NCI-H460 (cell line): ENCODE measurements at places on chromosomes 3 and 15.
A peak's percentile ranks its signal among the peaks of the same experiment; 100 is the strongest.

- no peak for DNase-seq
Measured at GRCh38 chr3:197912741-197913476, 37.1 kb upstream of the RPL35A start.

GRCh38 chr3:189212681-189213080 is 40.9 kb downstream of the TPRG1 start:
- DNase-seq, result no peak

GRCh38 chr3:67561667-67562394 is 92.6 kb downstream of the SUCLG2 start:
- DNase-seq, result no peak

DNA sequence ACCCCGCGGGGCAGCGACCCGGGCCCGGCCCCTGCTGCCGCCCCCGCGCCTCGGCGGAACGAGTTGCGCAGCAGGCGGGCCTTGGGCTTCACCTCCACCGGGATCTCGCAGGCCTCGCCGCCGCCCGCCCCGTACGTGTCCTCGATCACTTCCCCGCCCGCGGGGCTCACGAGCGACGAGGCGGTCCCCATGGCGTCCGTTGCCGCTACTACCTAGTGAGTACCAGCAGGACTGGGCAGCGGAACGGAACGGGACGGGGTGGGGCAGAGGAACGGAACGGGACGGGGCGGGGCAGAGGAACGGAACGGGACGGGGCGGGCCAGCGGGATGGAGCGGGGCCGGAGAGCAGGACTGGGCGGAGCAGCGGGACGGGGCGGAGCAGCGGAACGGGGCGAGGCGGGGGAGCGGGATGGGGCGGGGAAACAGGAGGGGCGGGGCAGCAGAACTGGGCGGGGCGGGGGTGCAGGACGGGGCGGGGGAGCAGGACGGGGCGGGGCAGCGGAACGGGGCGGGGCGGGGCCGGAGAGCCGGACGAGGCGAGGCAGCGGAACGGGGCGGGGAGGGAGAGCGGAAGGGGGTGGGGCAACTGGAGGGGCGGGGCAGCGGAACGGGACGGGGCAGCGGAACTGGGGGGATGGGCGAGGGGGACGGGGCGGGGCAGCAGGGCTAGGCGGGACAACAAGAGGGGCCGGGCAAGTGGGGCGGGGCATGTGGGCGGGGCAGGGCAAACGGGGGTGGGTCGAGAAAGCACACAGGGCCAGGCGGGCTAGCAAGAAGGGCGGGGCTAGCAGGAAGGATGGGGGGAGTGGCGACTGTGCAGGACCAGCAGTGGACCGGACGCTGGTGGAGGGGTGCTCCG is at the start of gene NPHP3:
NPHP3 (minus strand) TSS at position 245 of the 859 bp plus-strand sequence; CDS start at position 191, 54 bp downstream.
- peak; percentile 90 for DNase-seq

DNA sequence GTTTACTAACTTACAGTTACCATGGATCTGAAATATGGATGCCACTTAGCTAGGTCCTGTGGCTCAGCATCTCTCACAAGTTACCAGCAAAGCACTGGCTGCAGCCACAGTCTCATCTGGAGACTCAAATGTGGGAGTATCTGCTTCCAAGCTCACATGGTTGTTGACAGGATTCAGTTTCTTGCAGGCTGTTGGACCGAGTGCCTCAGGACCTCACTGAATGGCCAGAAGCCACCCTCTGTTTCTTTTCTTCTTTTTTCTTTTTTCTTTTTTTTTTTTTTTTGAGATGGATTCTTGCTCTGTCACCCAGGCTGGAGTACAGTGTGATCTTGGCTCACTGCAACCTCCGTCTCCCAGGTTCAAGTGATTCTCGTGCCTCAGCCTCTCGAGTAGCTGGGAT is 20.1 kb upstream of the AMOTL2 start:
- DNase-seq, result no peak

DNA sequence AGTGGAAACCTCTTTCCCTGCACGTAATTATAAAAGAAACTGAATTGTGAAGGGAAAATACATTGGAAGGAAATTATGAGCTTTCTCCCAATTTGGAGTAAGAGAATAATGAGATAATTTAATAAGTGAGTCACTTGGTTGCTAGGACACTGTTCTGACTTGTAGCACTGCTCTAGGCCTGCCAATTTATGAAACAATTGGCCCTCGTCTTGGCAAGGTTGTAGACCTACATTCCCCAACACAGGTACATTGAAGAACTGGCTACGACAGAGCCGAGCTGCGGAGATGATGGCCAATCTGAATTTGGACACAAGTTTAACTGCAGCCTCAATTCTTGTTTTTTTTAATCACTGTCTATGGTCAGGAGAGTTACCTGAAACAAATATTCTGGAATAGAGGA is 674.1 kb downstream of the MECOM start:
- DNase-seq, result no peak

DNA sequence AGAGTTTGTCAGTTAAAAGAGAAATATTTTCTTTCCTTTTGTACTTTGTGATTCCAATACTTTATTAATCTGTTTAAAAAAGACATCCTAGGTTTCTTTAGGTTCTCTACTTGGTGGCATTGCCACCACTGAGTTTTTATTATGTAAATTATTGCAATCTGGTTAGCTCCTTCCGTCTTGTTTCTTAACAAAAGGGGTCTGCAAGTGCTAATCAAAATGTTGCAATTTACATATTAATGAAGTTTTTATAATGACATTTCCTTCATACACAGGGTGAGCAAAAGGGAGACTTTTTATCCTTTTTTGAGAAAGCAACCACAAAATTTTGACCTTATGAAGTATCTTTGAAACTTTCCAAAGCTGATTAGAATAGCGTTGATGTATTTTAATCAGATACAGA is 1307.3 kb downstream of the ROBO2 start:
- no peak for DNase-seq

- DNase-seq, result no peak
Measured at GRCh38 chr15:52730173-52730572, 51.0 kb upstream of the ATOSA start.

GRCh38 chr15:77964193-77964592 is 113.3 kb downstream of the TBC1D2B start:
- DNase-seq, result no peak

GRCh38 chr15:79991826-79992225 is 20.8 kb upstream of the BCL2A1 start:
- no peak for DNase-seq

DNA sequence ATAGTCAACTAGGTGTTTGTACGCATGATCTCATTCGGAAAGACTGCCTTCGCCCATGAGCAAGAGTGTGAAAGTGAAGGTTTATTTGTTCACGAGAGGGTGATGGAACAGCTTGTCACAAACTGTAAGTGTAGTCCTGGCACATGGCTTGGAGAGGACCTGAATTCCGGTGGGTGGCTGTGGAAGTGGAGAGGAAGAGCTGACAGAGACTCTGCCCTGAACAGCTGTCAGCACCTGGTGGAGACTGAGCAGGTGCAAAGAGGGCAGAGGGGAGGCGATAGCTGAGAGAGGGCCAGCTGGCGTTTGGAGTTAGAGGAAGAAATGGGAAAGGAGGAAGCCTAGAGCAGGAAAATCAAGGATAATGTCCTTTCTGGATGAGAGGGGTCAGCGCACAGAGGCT is 155.7 kb downstream of the EEFSEC start:
- DNase-seq, result no peak

DNA sequence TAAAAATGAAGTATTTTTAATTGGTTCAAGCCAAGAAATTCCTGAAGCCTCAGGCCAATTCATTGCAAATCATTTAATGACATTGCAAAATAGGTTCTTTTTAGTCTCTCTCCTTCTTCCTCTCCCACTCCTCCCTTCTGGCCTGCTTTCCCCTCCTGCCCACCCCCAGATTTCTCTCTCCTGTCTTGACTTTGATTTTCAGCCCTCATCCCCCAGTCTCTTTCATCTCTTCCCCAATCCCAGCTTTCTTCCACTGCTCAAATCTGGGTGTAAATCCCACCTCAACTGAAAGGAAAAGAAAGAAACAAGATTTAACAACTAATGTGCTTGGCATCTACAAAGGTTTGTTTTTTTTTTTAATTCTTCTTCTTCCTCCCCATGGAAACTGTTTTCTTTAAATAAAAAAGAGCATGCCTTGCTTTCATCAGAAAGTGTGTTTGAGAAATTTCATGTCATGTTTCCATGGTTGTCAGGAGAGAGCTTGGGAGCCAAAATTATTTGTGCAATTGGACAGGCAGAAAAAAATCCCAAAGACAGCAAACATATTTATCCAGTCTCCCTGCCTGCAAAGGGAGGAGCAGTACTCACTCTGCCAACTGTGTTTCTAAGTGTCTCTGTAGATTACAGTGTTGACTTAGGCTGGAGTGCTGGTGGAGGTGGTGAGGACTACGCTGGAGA is 50.4 kb downstream of the BOC start:
- DNase-seq, result no peak

GRCh38 chr3:149460117-149460516 is 14.4 kb upstream of the TM4SF4 start:
- no peak for DNase-seq

DNA sequence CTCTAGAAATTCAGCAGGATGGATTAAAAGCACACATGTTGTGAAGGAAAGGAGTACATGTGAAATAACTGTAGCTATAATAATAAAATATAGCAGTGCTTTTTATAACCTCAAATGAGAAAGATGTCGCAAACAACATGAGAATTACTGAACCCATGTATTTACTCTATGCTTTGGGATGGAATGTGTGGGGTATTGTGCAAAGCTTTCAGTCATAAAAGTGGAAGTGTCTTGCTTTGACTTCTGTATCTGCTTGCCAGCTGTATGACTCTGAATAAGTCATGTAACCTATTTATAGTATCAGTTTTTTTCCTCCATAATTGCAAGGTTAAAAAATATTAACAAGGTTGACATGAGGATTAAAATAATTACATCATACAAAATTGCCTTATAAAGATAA is 519.3 kb upstream of the CADM2 start:
- DNase-seq, result no peak

DNA sequence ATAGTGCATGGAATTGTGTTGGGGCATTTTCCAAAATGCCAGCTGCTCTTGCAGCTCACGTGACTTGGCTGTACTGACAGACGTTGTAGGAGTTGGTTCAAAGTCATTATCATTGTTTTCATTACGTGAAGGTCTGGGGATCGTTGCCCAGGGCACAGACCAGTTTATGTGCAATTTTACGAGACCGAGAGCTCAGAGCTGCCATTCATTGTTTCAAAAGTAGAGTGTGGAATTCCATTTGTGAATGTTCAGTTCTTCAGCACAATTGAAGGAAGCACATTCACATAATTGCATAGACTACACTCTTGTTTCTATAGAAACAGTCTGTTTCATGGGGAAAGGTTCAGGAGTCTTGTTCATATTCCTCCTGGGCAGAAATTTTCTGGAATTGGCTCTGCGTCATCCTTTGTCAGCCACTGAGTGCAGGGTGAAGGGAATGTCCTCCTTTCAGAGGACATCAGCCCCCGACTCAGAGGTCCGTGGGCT is 54.5 kb downstream of the GABRG3 start:
- no peak for DNase-seq

DNA sequence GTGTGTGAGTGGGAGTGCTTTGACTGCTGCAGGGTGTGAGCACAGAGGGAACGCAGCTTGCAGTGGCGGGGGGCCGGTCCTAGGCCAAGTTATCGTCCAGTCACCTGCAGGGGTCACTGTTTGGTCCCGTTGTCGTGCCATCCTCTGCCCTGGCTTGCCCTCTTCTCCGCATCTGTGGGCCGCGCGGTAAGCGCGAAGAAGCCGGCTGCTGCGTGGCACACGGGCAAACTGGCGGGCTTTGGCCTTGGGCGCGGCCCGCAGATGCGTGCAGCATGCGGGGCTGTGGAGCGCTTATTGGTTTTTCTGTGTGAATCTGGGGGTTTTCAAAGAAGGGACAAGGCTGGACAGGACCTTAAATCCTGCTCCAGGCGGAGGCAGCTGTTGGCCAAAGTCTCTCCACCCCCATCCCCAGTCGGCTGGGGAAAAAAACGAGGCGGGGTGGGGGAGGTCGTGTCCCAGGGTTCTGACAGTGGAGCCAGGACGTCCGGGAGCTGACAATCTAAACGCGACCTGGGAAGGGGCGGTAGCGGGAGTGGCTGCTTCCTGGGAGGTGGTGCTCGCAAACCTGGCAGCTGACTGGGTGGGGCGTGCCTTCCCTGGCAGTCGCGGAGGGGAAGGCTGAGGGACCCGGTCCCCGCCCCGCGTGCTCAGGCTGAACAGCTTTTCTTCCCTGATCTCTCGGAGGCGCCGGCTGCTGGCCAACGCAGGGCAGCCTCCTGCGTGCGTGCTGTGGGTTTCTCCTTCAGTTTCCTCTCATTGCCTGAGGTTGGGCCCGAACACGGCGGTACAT is 39.7 kb upstream of the VEPH1 start:
- no peak for DNase-seq

- no peak for DNase-seq
Measured at GRCh38 chr3:74640211-74640610, 25.8 kb upstream of the CNTN3 start.

DNA sequence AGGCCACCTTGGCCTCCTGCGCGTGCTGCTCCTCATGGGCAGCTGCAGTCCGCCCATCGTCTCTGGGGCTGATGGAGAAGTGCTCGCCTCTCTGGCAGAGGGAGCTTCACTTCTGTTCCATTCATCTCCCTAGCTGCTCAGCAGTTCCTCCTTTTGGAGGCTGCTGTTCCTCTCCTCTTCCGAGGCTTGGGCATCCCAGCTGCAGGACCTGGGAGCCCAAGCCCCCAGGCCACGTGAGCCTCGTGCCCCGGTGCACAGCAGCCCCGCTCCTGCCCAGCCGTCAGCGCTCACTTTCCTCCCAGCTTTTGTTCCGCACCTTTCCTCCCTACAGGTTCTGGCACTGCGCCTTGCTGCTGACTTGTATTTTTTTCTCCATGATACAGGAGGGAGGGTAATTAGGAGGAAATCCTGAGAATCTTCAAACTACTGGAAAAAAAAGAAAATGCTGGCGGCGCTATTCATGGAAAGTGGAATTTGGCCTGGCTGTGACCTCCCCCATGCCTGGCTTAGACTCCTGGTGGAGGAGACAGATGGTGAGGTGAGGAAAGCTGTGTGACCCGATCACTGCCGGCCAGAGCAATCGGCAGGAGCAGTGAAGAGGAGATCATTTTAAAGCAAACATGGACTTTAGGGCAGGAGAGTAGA is 210.1 kb downstream of the CHST2 start:
- no peak for DNase-seq

DNA sequence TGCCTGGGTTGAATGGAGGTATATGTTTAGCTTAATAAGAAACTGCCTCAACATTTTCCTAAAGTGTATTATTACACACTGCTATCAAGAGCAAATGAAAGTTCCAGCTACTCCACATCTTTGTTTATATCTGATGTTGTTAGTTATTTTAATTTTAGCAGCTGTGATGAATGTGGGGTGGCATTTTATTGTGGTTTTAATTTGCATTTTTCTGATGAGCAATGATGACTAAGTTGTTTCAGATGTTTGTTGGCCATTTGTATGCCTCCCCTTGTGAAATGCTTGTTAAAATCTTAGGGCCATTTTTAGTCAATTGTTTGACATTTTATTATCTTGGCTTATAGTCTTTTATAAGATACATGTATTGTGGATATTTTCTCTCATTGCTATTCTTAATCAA is 260.4 kb upstream of the SLCO3A1 start:
- DNase-seq, result no peak

DNA sequence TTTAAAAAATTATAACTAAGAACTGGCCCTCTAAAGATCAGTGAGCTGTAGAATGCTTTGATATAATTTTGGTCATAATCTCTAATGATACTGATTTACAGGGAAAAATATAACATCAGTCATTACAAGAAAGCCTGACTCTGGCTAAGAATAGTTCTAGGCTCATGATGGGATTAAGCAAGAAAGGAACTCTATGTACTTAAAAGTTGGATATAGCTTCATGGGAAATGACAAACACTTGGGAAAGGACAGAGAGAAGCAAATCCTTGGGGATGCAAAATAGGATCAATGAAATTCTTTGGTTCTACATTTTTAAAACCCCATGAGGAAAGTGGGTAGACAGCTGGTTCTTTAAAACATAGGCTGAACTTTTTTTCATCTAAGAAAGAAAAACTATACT is 472.7 kb upstream of the NR2F2 start:
- no peak for DNase-seq

- no peak for DNase-seq
Measured at GRCh38 chr15:65937476-65937875, 68.2 kb downstream of the RAB11A start.
